ENCODE measurements at places on chromosomes 5 and 9.

GRCh38 chr5:135112008-135112725, 78.1 kb upstream of the PITX1 start:
- DNase-seq: no peak

- no peak for DNase-seq
Measured at GRCh38 chr5:14449052-14449661, 132.4 kb upstream of the OTULINL start.

- peak; percentile 20 for DNase-seq
Measured at GRCh38 chr5:171484460-171484899, 65.0 kb downstream of the FGF18 start.

- DNase-seq: no peak
Measured at GRCh38 chr5:139413153-139413552, 9.3 kb upstream of the SPATA24 start.

- DNase-seq: no peak
Measured at GRCh38 chr5:33291216-33292000, 149.4 kb upstream of the TARS1 start.

DNA sequence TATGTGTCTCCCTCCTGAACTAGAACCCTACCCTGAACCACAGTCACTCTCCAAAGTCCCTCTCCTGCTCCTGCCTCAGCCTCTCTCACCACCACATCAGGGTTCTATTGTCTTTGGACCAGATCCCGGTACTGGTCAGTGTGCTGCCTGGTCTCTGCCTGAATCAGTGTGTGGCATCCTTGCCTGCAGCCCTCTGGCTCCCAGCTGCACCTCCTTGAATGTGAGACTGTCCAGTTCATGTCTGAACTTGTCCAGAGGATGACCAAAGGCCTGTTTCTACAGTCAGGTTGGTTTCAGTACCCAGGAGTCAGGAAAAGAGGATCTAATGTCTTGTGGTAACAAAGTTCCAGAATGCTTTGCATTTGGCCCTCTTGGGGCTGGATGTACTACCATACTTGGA, 76.8 kb upstream of the RANBP3L start:
- no peak for DNase-seq

- DNase-seq: no peak
Measured at GRCh38 chr9:133930682-133931485, 61.2 kb downstream of the VAV2 start.

DNA sequence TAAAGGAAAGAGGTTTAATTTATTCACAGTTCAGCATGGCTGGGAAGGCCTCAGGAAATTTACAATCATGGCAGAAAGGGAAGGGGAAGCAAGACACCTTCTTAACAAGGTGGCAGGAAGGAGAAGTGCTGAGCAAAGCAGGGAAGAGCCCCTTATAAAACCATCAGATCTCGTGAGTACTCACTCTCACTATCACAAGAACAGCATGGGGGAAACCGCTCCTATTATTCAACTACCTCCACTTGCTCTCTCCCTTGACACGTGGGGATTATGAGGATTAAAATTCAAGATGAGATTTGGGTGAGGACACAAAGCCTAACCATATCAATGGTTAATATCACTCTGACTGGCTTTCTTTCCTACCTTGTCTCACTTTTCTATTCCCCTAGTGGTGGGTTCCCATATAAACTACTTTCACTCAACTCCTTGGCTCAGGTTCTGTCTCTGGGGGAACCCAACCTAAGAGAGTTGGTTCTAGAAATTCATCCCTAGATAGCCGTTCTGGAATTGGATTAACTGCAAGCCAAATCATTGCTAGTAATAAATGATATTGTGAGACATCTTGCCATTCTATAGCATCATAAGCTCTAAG, 749.8 kb upstream of the GRAMD2B start:
- DNase-seq: no peak

GRCh38 chr5:140800816-140801493, at the start of gene PCDHA3:
Gene PCDHA3 (plus strand): TSS chr5:140801057.
- no peak for DNase-seq

DNA sequence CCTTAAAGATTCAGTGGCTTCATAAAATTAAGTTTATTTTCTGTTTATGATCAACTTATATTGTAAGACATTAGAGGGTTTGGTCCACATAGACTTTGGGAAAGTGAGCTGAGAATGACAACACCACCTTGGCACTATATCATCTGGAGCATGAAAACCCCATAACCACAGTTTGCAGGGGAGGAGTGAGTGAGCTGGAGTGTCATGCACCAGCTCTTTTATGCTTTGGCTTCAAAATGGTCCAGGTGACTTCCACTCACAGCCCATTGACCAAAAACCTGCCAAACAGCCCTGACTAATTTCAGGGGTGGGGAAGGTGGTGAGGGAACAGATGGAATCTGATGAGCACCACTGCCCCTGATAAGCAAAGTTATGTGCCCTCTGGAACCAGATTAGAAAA, 295.8 kb downstream of the DMRTA1 start:
- DNase-seq: no peak

DNA sequence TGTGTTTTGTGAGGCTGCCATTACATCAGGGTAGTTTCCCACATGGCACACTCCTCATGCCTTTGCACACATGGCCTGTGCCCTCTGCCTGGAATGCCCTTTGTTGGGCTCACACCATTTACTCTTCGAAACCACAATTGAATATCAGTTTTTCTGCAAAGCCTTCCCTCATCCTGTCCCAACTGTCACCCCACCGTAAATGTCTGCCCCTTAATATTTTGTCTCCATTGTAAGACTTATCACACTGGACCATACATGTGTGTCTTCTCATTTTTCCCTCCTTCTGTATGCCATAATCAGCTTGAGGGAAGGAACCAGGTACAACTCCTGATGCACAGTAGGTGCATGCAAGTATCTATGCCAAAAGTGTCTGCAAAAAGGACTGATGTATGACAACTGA, 62.7 kb upstream of the TMEM252 start:
- DNase-seq: no peak

DNA sequence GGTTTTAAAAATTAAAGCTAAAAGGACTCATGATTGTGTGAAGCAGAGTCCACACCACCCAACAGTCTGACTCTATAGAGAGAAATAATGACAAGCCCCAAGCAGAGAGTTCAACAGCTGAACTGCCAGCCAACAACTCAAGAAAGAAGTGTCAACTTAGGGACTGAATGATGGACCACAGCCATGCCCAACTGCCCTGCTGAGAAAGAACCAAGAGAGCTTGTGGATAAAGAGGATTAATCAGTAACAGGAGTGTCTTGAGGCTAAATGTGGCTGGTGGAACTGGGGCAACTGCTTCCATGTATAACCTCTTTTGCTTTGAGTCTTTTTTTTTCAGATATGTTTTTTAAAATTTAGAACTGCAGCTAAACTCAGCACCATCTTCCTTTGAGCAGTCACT, 109.3 kb downstream of the HSD17B3 start:
- no peak for DNase-seq

DNA sequence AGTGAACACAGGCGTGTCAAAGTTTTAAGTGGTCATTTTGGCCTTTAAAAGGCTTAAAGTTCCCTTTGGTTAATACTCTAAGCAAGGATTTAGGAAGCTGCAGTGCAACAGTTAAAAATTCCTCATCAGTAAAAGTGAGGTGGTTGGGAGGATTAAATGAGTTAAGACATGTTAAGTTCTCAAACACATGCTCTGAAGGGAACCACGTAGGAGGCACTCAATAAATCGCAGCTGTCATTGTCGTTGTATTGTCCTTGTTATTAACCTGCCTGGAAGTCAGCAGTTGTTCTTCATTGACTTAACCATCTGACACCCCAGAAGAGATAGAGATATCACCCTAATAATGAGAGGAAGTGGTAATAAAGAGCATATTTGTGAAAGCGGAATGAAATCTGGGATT, 247.5 kb downstream of the MARCHF11 start:
- no peak for DNase-seq

DNA sequence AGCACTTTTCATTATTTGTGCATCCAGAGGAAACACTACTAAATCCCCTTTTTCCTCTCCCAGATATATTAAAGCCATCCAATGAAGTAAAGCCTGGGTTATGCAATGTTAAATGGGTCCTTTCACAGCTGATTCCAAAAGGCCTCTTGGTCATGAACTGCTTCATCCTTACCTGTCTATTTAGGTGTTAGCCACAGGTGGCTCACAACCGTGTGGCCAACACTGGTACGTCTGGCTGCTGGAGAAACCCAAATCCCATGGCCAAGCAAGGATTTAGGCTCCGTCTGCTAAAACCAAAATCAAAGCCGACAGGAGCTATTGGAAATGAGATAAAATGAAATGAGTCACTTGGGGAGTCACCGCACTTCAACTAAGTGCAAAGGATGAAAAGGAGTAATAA, 193.9 kb downstream of the ADCY2 start:
- DNase-seq: no peak

DNA sequence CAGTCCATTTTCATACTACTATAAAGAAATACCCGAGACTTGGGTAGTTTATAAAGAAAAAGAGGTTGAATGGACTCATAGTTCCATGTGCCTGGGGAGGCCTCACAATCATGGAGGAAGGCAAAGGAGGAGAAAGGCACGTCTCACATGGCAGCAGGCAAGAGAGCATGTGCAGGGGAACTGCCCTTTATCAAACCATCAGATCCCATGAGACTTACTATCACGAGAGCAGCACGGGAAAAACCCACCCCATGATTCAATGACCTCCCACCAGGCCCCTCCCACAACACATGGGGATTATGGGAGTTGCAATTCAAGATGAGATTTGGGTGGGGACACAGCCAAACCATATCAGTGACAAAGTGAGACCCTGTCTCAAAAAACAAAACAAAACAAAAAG, 19.9 kb downstream of the TRAF2 start:
- DNase-seq: no peak

- DNase-seq: no peak
Measured at GRCh38 chr5:52544738-52545137, 243.0 kb upstream of the ITGA1 start.

GRCh38 chr5:171363846-171364245, 23.8 kb upstream of the NPM1 start:
- DNase-seq: no peak

DNA sequence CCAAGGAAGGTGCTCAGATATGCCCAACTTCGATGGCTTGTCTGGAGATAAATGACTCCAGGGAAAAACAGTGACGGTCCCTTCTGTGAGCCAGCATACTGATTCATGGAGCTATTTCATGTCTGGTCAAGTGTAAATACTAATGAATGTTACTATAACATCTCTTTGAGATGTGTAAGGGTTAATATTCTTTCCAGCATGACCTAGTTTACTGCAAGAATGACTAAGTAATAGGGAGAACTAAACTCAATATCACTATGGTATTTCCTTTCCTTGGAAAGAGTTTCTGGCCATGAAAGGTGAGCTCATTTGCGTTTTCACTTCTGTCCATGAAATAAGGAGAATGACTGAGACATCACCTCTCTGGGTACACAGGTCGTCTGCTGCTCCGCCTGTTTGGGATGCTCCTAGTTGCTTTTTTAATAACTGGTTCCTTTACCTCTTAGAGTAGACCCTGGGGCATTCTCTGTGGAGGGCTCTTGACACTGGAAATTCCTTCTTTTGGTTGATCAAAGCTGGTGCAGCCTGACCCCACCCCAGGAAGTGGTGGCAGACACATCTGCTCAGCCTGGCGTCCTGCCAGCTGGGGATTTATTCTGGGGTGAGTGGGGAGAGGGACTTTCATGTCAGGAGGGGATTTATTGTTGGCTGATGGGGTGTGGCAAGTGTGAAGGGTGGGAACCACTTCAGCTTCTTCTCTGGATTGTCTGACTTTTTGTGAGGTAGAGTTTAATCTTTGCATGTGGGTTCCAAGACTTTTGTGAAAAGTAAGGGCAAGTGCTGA, 250.0 kb upstream of the MPDZ start:
- DNase-seq: no peak

GRCh38 chr5:138458384-138458783, 6.9 kb upstream of the EGR1 start:
- DNase-seq: no peak

GRCh38 chr9:121774715-121775613, 123.5 kb downstream of the DAB2IP start:
- no peak for DNase-seq

DNA sequence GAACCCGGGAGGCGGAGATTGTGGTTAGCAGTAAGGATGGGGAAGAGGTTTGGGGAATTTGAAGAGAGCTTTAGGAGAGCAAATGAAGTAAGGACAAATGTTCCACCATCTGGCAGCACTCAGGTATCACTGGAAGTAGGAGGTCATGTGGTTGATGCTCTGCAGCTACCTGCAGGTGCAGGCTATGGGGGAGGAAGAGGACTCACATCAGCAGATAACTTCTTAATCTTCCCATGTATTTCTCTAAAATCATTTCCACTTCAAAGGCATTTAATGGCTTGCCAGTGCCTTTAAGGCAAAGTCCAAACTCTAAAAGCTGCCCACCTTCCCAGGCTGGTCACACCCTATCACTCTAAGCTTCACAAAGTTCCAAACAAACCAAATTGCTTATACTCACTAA, 8.1 kb upstream of the HAVCR1 start:
- no peak for DNase-seq

- DNase-seq: no peak
Measured at GRCh38 chr5:57651127-57651526, 168.5 kb upstream of the ACTBL2 start.

GRCh38 chr9:21796768-21797167, 5.7 kb upstream of the MTAP start:
- no peak for DNase-seq

- no peak for DNase-seq
Measured at GRCh38 chr9:124699575-124699974, 71.5 kb downstream of the NR6A1 start.

DNA sequence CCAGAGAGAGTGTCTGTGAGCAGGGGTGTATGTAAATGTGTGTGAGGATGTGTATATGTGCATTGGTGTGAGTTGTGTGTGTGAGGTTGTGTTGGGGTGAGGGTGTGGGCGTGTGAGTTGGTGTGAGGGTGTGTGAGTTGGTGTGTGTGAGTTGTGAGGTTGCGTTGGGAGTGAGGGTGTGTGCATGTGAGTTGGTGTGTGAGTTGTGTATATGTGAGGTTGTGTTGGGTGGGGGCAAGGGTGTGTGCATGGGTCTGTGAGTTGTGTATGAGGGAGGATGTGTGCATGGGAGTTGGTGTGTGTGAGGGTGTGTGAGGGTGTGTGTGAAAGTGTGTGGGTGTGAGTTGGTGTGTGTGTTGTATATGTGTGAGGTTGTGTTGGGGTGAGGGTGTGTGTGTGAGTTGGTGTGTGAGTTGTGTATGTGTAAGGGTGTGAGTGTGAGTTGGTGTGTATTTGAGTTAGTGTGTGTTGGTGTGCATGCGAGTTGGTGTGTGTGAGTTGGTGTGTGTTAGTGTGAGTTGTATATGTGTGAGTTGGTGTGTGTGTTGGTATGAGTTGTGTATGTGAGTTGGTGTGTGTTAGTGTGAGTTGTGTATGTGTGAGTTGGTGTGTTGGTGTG, 161.6 kb upstream of the IER5L start:
- DNase-seq: no peak

- DNase-seq: no peak
Measured at GRCh38 chr9:114895521-114895991, 34.8 kb downstream of the TNFSF8 start.

GRCh38 chr5:80037366-80037765, 2.2 kb downstream of the THBS4 start:
- DNase-seq: no peak

- DNase-seq: no peak
Measured at GRCh38 chr9:124342402-124342775, 72.9 kb downstream of the PSMB7 start.

Data from stimulated activated CD8-positive, alpha-beta memory T cell treated with anti-CD3 and anti-CD28 coated beads, Interleukin-4, amount 100 ng/mL, for 4 hours (primary cell).